ENCODE measurements at places on chromosomes 16 and 17.

DNA sequence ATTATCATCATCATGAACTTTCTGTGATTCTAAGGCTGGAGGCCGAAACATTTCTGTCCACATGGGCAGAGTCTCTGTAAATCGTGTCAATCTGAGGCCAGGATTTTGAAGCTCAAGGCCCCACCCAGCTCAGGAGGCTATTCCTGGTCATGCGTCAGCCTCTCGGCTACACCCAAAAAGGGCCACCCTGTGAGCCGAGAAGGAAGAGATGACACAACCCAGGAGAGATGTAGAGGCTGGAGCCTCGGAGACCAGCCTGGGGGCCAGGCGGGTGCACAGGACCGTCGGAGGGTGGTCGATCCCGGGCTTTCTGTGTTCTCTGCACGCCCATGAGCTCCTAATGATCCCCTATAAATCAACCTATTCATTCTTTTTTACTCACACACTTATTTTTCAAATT lies 1.1 kb upstream of the CACNG1 start:
- no peak for DNase-seq

- DNase-seq = no peak
These were observed 15.7 kb downstream of the IGFBP4 start for GRCh38 chr17:40458851-40459482.

- no peak for DNase-seq
These were observed 7.4 kb upstream of the COX10 start for GRCh38 chr17:14061666-14062560.

GRCh38 chr16:87556941-87557459 lies 45.3 kb upstream of the JPH3 start:
- DNase-seq = no peak

DNA sequence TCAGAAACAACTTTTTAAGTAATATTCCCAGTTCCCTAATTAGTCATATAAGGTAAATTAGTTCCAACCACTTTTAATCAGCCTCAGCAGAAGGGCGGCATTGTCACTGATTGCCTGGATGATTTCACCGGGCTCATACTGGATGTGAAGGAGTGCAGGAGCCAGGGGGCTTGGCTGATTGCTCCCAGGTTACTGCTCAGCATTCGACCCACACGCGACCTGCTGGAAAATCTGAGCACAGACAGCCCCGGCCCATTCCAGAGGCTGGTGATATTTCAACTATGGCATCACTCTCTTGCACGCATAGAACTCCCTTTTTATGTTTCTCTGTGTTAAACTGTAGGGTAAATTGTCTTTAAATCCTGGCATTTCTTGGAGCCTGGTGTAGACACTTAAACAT lies 34.2 kb downstream of the CPPED1 start:
- no peak for DNase-seq
